Stimulated activated CD8-positive, alpha-beta memory T cell treated with anti-CD3 and anti-CD28 coated beads, Interleukin-7, amount 100 ng/mL, for 4 hours (primary cell): ENCODE measurements at places on chromosomes 12 and 14.

GRCh38 chr12:68452078-68452715 is 120.0 kb upstream of the MDM1 start:
- no peak for DNase-seq

GRCh38 chr14:30234966-30235365 is 307.3 kb upstream of the PRKD1 start:
- DNase-seq: no peak

- DNase-seq: no peak
Measured at GRCh38 chr12:52602552-52602951, 1.3 kb upstream of the KRT72 start.

DNA sequence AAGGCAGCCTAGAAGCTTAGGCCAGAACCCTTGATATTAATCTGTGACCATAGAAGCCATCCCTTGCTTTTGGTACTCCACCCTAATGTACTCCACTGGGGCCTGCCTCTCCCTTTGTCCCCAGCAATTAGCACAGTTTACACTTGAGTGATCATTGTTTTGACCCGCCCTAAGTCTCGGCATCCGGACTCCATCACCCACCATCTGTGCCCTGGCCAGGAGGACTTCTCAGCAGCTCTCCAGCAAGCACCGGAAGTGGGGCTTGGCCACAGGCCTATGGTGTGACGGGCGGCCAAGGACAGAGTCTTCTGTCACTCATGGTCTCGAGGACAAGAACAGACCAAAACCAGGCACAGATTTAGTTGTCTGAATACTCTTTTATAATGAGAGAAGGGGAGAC is 126.5 kb upstream of the NTF3 start:
- DNase-seq: no peak

GRCh38 chr12:131421509-131422186 is 289.2 kb upstream of the SFSWAP start:
- DNase-seq: no peak

DNA sequence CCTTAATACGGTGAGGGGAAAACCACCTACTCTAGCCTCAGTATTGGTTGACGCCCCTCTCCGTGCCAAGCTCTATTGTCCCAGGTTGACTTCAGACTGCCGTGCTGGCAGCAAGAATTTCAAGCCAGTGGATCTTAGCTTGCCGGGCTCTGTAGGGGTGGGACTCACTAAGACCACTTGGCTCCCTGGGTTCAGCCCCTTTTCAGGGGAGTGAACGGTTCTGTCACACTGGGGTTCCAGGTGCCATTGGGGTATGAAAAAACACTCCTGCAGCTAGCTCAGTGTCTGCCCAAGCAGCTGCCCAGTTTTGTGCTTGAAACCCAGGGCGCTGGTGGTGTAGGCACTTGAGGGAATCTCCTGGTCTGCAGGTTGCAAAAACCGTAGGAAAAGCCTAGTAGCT is 107.1 kb downstream of the NUBPL start:
- DNase-seq: no peak

DNA sequence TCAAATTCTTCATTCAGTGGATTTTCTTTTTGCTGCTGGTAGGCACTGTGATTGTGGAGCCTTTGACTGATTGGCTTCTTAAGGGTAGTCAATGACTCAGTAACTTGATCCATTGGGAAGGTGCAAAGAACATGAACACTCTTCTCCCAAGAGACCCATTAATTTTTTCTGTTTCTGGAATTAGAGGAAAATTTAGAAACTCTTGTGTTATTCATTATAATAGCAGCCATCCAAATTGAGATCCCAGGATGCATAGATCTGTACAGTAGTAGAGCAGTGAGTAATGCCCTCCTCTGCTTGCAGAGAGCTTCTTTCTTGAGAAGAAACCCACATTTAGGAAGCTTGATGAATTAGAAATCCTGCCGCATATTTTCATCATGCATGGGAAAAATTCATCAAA is 63.9 kb downstream of the MYRFL start:
- DNase-seq: no peak

DNA sequence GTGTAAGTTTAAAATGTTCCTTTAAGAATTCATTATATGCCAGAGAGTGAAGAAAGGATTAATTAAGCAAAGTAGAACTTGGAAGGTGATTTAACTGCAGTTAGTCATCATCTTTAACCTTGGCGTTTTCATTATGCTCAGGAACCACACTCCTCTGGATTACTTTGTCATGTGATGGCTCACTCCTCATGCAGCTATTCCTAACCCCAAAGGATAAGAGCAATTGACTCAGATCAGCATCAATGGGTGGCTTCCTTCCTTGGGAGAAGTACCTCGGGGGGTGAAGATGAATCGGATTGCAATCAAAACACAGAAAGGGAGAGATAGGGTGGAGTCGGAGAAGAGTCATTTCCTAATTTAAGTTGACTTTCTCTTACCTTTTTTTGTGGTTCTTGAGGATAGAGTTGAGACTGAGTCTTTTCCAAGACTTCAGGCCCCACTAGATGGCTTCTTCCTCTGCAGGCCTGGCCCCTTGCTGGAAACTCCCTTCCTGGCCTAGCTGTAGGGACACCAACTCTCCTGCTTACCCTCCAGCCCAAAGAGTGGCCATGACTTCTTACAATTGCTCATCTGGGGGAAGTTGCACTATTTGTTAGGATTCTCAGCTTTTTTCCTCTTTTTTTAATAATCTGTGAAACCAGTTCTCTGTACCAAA is 238.6 kb upstream of the DDHD1 start:
- no peak for DNase-seq

- no peak for DNase-seq
Measured at GRCh38 chr14:81946834-81947798, 413.5 kb upstream of the SEL1L start.

GRCh38 chr12:41512497-41512896 is 324.4 kb downstream of the PDZRN4 start:
- DNase-seq: no peak

GRCh38 chr12:79524507-79525148 is 166.1 kb downstream of the PAWR start:
- DNase-seq: no peak

DNA sequence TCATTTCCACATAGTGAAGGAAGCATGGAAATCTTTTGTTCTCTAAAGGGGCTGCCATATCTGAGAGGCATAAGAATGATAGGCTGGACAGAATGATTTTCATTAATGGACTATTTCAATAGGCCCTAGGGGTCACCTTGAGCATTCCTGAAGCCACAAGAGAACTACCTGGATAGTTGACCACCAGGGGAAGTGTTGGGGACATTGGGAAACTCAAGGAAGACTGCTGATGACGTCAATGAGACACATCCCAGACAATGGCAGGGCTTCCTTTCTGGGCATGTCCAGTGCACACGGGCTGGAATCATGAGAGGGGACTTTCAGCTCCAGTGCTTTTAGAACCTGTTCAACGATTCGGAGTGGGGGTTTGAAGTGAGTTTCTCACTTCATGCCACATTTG is 48.8 kb upstream of the CHST11 start:
- no peak for DNase-seq

- no peak for DNase-seq
Measured at GRCh38 chr12:66190519-66191370, 1.7 kb downstream of the IRAK3 start.
